Natural killer cell treated with Interleukin-12 subunit alpha and Interleukin-12 subunit beta and Interleukin-15 and Interleukin-18, amount 100 ng/mL, for 72 hours (primary cell): ENCODE measurements at places on chromosomes 11 and 22. TPM values are rescaled to one million over a fixed set of nuclear protein-coding genes. Genes with fewer than 3 reads are reported as not detected.

The EWSR1 gene
- total RNA-seq, result 344 TPM

DNA sequence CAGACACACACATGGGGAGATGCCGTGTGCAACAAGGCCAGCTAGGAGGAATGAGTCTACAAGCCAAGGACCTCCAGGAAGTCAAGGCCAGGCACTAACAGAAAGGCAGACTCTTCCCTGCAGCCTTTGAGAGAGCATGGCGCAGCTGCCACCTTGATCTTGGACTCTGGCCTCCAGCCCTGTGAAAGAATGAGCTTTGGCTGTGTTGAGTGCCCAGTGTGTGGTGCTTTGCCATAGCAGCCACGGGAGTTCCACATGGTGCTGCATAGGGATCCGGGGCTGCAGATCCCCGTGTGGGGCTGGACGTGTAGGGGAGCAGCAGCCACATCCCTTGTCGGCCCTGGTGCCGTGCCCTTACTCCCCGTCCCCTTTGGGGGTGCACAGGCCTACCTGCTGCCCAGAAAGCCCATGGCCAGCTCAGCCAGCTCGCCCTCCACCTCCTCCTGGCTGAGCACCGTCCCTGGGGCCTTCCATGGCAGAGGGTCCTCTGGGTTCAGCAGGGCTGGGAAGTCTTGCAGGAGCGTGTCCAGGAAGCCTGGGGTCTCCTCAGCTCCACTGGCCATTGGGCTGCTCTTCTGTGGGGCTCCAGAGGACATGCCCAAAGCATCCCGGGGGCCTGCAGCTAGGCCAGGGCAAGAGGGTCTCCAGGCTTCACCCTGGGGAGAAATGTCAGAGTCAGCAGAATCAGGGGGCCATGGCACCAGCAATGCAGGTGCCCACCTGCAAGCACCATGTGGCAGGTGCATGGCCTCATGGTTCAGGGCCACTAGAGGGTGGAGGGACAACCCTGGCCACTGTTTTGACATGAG, 7.0 kb downstream of the PPM1F start:
- no peaks in the 10 kb centered on the region for H3K36me3 ChIP-seq
- H3K27ac ChIP-seq, result no peak overlapping the region
- no peaks in the 10 kb centered on the region for H3K27me3 ChIP-seq
- H3K4me1 ChIP-seq, result peaks cover 12% of the 10 kb centered on the region
- no peak for DNase-seq

DNA sequence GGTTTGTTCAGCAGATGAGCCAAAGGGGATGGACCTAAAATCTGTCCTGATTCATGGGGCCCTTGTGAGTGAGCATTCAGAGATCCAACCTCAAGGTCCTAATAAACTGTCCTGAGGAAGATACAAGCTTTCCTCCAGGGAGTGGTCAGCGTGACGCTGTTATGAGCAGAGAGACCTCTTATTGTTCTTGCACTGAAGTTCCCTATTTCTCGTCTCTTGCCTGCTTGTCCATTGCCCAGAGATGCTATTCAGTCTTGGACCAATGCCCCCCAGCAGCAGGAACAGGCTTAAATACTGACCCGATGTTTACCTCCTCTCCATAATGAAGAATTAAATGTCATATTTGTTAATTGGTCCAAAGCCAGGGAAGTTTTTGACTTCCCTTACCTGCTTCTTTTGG, 225.2 kb upstream of the PGR start:
- H3K4me3 ChIP-seq, result no peak overlapping the region
- no peak overlapping the region for H3K27ac ChIP-seq
- H3K36me3 ChIP-seq, result peaks cover 5% of the 10 kb centered on the region
- no peaks in the 10 kb centered on the region for H3K27me3 ChIP-seq

GRCh38 chr11:73126804-73127480, 15.2 kb downstream of the FCHSD2 start:
- peaks cover 20% of the 10 kb centered on the region for H3K4me1 ChIP-seq

DNA sequence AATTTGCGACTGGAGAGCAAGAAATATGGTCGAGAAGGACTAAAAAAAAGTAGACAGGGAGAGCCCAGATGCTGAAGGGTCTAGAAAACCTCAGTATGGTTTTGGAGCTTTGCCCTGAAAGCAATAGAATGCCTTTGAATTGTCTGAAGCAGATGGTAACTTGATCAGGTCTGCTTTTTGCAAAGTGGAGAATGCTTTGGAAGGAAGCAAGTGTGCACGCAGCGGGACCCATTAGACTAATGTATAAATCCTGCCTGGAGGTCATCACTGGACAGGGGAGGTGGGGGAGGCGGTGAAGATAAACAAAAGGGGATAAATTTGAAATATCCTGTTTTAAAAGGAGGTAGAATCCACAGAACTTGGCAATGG, 757 bp upstream of the HINFP start:
- DNase-seq, result no peak
- peaks cover under 1% of the 10 kb centered on the region for H3K36me3 ChIP-seq

DNA sequence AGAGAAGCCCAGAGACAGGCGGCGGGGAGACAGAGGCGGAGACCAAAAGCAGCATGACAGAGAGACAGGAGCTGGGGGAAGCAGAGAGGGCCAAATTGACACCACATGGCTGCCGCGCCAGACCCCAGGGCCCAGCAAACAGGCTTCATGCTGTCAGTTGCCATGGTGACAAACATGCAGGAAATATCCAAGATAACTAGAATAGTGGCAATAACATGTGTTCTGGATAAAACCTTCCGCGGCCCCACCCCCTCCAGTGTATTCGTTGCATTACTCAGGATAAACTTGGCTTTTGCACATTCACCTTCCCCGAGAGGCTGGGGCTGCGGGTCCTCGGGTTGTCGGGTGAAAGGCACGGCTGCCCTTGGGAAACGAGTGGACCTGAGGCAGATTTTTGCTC, 49.9 kb upstream of the CDON start:
- no peak overlapping the region for H3K4me3 ChIP-seq
- H3K4me1 ChIP-seq, result no peaks in the 10 kb centered on the region
- DNase-seq, result no peak
- H3K27me3 ChIP-seq, result no peaks in the 10 kb centered on the region

GRCh38 chr11:86743223-86744118, 56.9 kb upstream of the PRSS23 start:
- no peaks in the 10 kb centered on the region for H3K27me3 ChIP-seq
- H3K4me1 ChIP-seq, result peaks cover 11% of the 10 kb centered on the region
- no peaks in the 10 kb centered on the region for H3K36me3 ChIP-seq

DNA sequence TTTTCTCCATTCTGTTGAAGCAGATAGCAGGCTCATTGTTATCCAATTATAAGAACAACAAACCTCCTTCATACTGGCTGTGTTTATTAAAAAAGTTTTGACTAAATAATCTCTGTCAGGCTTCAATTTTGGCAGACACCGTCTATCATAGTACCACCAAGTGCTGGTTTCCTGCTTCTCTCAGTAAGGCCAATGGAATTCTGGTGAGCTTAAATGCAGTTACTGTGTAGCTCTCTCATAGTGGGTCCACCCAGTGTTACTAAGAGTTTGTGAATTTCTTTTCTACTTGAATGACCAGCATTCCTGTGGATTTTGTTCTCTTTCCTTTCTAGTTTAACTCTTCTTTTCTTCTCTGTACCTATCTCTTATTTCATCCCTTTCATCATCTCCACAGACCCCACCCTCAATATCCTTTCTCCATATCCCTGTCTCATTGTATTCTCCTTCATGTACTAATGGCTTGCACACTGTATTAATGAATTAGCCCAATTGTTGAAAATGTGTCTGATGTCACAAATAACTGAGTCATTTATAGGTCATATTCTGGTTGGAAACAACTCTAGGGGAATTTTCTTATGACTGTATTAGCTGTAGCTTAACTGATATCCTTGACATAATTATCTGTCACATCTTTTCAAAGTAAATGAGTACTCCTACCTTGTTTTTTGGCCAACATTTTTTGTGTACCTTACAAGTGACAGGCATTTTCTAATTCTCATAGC, 372.1 kb downstream of the FAT3 start:
- H3K4me3 ChIP-seq, result no peak overlapping the region
- H3K36me3 ChIP-seq, result peaks cover 4% of the 10 kb centered on the region

DNA sequence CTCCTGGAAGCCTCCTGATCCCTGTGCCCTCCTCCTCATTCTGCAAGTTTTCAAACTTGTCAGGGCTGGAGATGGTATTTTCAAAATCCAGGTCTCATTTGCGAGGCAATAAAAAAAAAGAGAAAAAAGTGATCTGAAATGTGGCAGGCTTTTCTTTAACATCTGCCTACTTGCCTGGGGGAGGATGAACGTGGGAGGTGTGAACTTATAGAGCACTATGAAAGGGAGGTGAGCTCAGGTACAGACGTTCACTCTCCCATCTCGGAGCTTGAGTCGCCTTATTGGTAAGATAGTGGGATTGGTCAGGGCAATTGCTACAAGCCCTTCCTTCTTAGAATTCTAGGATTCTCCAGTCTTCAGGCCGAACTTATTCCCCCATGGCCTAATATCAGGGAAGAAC, 104.8 kb upstream of the CADM1 start:
- H3K4me1 ChIP-seq, result no peaks in the 10 kb centered on the region
- no peak overlapping the region for H3K27ac ChIP-seq
- peaks cover 28% of the 10 kb centered on the region for H3K27me3 ChIP-seq
- H3K4me3 ChIP-seq, result no peak overlapping the region

- no peaks in the 10 kb centered on the region for H3K27me3 ChIP-seq
- peaks cover 12% of the 10 kb centered on the region for H3K4me1 ChIP-seq
- H3K27ac ChIP-seq, result no peak overlapping the region
- peaks cover 13% of the 10 kb centered on the region for H3K36me3 ChIP-seq
- H3K4me3 ChIP-seq, result no peak overlapping the region
- DNase-seq, result no peak
Observed at GRCh38 chr22:35274154-35274871, 17.0 kb downstream of the HMGXB4 start.

DNA sequence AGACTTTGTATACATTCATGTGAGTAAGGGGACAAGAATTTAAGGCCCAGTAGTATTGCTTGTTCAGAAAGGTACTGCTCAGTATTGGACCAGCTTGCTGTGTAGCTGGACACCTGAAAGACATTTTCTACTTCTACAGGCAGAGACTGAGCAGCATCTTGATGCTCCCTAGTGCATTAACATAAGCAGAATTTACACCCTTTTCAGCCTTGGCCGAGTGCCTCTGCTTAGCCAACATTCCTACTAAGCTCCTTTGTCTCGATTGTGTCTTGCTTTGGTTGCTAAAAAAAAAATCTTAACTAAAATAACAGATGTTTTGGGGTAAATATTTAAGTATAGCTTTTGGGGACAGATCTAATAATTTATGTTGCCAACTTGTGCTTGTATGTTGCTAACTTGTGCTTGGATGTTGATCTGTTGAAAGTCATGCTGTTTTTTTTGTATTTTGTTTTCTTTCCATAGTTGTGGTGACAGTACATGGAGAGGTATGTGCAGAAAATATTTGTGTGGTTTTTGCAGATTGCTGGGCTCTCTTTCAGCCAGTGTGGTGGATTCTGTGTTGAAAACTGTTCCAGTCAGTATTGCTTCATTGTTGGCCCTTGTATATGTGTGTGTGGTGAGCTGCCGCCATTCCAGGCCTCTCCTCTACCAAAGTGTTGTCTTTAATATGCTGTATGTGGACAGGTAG, 3.7 kb downstream of the PTS start:
- H3K36me3 ChIP-seq, result peaks cover 18% of the 10 kb centered on the region
- no peak overlapping the region for H3K4me3 ChIP-seq
- H3K4me1 ChIP-seq, result peaks cover 25% of the 10 kb centered on the region
- no peak overlapping the region for H3K27ac ChIP-seq

GRCh38 chr11:102017026-102017425, 30.2 kb upstream of the CFAP300 start:
- no peak for DNase-seq
- no peak overlapping the region for H3K27ac ChIP-seq
- no peaks in the 10 kb centered on the region for H3K36me3 ChIP-seq
